ENCODE measurements at places on chromosomes 5 and 9.

DNA sequence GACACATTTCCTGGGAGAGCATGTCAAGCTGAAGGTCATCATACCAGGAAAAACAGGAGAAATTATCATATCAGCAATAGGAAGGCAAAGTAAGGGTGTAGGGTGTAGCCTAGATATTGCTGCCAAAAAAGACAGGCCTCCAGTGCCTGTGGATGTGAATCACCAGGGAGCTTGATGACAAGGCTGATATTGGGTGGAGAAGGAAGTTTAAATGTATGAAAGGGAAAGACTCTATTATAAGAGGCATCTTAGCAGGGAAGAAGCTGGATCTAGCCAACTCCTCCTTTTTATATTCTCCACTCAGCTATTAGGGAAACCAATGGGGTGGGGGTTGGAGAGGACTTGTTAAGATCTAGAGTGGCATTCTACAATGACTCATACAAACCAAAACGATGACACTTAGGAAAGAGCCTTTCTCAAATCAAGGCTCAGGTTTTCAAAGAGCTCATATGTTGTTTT, 13.4 kb upstream of the TXNDC8 start:
- no peak for DNase-seq

- DNase-seq = no peak
Measured at GRCh38 chr5:68149189-68149588, 66.4 kb upstream of the PIK3R1 start.

DNA sequence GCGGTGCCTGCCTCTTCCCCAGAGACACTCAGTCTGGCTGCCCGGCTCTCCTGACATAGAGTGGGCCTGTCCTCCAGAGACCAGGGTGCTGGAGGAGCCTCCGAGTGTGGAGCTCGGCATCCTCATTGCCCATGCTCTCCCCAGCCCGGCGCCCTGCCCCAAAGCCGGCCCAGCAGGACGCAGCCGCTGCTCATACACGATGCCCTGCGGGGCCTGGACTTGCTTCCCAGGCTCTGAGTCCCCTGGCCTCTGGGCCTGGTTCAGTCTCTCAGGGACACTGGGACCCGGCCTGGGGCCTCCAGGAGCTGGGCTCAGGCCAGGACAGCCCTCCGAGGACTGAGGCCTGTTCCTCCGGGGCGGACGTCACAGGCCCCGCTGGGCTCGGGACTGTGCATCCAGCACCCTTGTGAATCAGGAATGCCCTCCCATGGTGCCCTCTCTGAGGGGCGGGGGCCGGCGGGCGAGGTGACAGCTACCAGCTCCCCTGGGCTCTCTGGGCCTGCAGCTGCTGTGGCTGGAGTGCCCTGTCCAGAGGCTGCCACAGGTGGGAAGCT, 23.2 kb downstream of the TPPP start:
- no peak for DNase-seq

GRCh38 chr9:93276973-93277372, 93.0 kb downstream of the WNK2 start:
- no peak for DNase-seq

DNA sequence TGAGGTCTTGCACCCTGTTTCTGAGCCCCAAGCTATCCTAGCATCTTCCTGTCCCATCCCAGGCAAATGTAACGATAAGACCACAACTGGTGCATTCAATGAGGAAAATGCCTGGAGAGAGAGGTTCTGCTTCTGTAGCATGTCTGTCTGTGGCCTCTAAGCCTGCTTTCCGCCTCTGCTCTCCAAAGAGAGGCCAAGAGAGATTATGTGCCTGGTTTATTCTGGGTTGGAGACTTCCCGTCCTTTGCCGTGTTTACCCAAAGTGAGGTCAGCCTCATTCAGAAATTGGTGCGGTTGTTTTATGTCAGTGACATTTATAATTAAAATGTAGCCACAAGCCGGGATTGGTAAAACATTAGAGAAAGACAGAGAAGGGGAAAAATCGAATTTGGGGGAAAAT, 77.8 kb downstream of the FGF1 start:
- no peak for DNase-seq

- no peak for DNase-seq
Measured at GRCh38 chr5:174314261-174314660, 268.8 kb downstream of the NSG2 start.

DNA sequence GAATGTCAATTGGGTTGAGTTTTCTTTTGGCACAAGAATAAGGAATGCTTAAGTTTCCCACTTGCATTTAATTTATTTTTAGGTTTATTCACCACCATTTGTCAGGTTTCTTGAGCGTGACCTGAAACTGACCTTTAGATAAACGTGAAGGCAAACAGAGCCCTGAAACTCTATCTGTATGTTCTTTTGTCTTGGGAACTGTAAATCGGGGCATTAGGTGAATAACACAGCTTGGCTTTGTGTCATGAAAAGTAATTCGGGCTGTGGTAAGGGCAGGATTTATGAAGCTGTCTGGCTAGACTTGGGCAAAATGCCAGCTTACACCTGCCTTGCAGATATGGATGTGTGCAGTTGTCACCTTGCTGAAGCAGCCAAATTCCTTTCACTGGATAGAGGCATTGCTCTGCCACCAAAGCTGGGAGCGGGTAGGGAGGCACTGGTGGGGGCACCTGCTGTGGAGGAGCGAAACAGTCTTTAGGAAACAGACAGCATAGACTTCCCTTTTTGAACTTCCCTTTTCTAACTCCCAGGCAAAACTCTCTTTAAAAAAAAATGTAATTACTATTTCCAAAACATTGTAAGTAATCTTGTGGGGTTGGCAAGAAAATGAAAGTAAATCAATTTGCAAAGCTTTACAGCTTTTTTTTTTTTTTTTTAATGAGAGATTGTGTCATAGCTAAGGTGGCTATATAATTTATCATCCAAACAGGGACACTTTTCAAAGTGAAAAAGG, 545.2 kb downstream of the CSNK1G3 start:
- DNase-seq = no peak

DNA sequence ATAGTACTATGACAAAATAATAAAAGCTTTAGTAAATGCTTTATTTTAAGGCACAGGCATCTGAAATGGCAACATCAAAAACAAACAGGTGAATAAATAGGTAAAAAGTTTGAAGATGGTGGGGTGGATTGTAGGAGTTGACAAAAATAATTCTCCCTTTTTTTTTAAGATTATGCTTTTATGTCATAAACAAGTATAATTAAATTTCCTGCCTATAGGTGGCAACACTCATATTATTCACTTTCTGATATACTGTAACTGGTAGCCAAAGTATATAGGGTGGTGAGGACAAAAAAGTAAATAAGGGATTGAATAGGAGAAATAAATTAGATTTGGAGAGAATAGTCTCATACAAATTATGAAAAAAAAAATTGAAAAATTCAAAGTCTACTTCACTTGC, 120.0 kb upstream of the ACOT12 start:
- DNase-seq = no peak

DNA sequence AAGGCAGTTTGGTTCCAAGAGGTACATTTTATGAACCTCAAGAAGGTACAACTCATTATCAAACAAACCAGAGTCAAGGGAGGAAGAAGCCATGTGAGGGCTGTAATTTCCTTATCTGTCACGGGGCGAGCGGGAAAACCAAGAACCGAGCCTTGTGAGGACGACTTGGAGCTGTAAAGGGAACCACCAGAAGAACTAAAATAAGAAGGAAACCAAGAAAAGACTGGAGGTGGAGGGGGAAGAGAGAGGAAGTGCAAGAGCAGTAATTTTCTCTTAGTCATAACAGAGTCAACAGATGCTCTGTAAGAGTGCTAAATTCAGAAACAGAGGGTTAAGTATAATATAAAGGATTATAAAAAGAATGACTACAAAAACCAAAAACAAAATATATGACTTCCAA, 127.1 kb downstream of the DIRAS2 start:
- no peak for DNase-seq
